Activated T-helper 2 cell treated with anti-CD3 and anti-CD28 coated beads, Interferon-gamma antibody, Interleukin-2, Interleukin-4, amounts not matched to agents 10 μg/mL and 5 μg/mL and 100 μg/mL, durations not matched to agents 14 hours and 24 hours and 36 hours (primary cell): ENCODE measurements at places on chromosomes 5 and 9. TPM values are rescaled to one million over a fixed set of nuclear protein-coding genes. Genes with fewer than 3 reads are reported as not detected.

Gene TEX48
- total RNA-seq, result 0.41 and 0.68 TPM in 2 replicates

- no peak for DNase-seq
Observed at GRCh38 chr9:87300915-87301314, 196.8 kb upstream of the DAPK1 start.

- DNase-seq, result no peak
Observed at GRCh38 chr5:143200781-143201398, 202.6 kb downstream of the NR3C1 start.

- DNase-seq, result no peak
Observed at GRCh38 chr5:112472614-112473013, 53.5 kb upstream of the EPB41L4A start.

GRCh38 chr5:154308443-154309370 is 118.2 kb downstream of the GALNT10 start:
- DNase-seq, result no peak

GRCh38 chr5:157808043-157808442 is 50.9 kb downstream of the CLINT1 start:
- no peak for DNase-seq

DNA sequence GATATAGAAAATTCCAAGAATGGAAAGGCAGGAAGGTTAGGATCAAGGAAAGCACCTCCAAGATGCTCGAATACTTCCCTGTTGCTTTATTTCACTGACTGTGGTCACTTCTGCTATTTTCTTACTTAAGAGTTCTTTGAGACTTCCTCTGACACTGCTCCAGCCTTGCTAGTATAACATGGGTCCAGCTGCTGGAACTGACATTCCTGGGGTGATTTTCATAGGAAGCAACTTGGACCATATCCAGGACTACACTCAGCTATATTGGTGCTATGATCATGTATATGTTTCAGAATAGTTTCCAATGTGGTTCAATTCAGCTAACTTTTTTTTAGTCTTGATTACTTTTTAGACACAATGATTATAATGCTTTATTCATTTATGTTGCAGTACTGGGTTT is 81.6 kb upstream of the CKMT2 start:
- DNase-seq, result no peak

Gene IL17B
- total RNA-seq, result not detected in 2 replicates

Gene EPB41L4B
- total RNA-seq, result 1.5 and 1.6 TPM in 2 replicates

GRCh38 chr9:132231019-132231701 is 69.3 kb downstream of the NTNG2 start:
- DNase-seq, result no peak

GRCh38 chr5:149027636-149028035 is 35.2 kb downstream of the SH3TC2 start:
- no peak for DNase-seq

DNA sequence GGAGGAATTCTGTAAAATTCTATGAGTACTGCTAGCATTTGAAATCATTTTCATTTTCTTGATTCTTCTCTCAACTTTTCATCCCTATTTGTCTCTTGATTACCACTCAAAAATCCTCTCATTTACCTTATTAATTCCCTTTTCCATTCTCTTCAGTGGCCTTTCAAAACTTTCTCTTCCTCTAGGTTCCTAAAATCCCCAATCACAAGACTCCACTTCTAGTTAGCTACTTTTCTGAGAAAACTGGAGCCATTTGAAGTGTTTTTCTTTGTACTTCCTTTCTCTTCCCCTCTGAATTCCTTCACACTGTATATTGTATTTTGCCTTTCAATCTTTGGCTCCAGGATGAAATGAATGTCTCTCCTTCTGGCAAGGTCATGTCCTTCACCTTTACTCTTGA is 61.3 kb upstream of the NR4A3 start:
- DNase-seq, result no peak

Gene MCC
- total RNA-seq, result 1.6 and 2.1 TPM in 2 replicates

DNA sequence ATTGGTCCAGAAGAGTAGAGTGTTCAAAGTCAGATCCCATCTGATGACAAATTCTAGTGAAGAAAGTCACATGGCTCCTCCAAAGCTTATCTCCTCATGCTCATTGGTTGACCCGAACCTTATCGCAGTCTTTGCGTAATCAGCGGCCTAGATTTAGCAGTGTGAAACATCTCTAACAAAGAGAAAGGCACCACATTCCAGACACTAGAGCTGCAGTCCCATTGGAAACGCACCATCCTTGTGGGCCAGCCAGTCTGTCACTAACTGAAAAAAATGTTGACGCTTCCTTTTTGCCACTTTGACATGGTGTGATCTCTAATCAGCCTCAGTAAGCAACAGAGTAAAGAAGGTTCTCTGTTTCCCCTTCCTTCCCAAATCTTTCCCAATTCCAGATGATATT is 458.0 kb upstream of the WWC1 start:
- no peak for DNase-seq

DNA sequence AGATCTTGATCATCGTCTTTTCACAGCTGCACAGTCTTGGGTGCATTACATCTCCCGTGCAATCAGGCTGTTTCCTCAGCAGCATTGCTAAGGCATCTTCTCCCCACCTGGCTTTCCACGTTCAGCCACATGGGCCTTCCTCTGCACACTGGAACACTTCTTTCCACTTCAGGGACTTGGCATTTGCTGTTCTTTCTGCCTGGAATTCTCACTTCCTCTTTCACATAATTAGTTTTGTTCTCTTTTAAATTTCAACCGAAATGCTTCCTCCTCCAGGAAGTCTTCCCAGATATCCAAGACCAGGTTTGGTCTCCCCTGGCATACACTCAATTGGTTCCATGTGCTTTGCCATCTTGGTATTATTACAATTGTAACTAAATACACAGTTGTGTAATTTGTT is 43.8 kb downstream of the WHRN start:
- no peak for DNase-seq

DNA sequence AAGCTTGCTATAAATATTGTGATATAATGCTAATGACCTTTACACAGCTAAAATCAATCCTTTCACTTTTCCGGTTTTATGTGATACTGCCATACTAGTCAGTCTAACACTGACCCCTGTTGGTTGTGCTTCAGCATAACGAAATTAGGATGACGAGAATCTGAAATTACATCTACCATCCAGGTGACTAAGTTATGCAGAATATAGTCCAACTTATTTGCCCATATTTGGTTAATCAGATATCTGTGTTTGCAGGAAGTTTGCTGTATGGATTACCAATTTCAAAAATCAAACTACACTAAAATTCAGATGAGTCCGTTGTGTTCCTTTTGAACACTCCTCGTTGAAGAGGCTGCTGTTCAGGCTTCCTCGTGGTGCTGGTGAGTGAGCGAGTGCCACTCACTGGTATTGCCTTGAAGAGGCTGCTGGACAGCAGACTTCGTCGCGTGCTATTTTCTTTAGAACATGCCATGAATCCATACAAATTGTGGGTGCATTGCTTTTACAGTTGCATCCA is 32.5 kb downstream of the TENT4A start:
- DNase-seq, result no peak

DNA sequence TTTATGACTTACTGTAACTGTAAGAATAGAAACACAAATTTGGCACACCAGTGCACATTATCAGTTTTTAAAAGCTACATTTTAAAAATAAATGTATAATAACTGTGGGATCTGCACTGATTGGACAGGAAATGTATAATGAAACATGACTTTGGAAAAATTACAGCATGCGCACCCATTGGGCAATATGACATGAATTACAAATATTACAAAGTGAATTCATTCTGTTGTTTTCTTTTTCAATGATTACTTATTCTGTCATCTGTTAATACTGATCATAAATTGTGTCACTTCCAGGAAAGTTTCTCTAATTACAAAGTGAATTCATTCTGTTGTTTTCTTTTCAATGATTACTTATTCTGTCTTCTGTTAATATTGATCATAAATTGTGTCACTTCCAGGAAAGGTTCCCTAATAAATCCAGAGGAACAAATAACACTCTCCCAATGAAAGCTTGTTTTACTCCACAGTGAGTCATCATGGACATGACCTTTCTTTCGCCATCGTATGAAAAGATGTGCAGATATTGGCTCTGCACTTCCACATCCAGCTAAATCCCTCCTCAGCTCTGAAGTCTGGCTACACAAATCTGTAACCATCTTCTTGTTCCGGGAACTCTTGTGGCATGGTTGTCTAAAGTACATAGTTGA is 297.0 kb upstream of the HAPLN1 start:
- no peak for DNase-seq

DNA sequence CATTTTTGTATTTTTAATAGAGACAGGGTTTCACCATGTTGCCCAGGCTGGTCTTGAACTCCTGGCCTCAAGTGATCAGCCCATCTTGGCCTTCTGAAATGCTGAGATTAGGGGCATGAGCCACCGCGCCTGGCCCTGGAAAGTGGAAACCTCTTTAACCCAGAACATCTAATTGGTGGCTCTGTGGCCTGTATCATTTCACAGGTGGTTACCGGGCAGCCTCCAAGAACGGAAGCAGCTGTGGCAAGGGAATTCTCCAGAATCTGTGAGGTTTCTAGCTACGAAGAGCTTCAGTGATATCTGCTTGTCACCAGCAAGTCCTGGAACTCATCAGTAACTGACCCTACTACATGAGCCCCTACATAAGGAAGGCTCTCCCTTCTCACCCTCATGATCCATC is 194.9 kb downstream of the DCP2 start:
- DNase-seq, result no peak

DNA sequence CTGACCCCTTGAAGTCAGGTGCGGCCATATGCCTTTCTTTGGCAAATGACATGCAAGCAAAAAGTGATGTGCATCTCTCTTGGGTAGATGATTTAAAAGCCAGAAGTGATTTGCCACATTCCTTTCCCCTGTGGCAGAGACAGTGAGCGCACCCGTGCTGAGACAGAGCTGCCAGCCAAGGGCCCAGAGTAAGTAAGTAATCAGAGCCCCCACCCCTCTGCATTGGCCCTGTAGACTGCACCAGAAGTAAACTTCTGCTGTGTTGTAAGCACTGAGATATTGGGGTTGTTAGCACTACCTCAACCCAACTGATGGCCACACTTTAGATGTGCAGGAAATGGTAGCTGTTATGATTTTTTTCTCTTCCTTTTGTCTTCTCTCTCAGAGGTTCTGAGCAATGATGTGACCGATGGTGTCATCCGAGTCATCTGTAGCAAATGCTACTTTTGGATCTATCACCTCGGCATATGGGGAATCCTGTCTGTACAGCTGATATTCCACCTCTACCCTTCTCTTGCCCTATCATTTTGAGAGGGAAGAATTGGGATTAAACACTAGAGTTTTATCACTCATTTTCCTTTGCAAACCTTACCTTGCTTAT is 58.0 kb downstream of the DOCK2 start:
- no peak for DNase-seq

DNA sequence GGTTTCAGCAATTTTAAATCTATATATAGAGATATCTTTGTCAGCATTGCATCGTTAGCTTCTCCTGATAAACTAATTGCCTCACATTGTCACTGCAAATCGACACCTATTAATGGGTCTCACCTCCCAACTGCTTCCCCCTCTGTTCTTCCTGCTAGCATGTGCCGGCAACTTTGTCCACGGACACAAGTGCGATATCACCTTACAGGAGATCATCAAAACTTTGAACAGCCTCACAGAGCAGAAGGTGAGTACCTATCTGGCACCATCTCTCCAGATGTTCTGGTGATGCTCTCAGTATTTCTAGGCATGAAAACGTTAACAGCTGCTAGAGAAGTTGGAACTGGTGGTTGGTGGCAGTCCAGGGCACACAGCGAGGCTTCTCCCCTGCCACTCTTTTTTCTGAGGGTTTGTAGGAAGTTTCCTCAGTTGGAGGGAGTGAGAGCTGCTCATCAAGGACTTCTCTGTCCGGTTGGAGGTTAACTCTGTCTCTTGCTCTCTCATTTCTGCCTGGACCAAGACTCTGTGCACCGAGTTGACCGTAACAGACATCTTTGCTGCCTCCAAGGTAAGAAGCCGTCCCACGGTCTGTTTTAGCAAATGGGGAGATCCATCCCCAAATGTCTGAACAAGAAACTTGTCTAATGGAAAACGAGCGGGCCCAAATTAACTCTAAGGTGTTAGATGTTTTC is at the start of gene IL4:
IL4 (plus strand) TSS at position 51 of the 692 bp plus-strand sequence; CDS start at position 113, 62 bp downstream.
- DNase-seq, result no peak

GRCh38 chr9:38214432-38214831 is 145.4 kb upstream of the SHB start:
- no peak for DNase-seq

GRCh38 chr5:61651195-61651594 is 319.1 kb downstream of the ZSWIM6 start:
- DNase-seq, result no peak

Gene CLIC3
- not detected in 2 replicates for total RNA-seq

DNA sequence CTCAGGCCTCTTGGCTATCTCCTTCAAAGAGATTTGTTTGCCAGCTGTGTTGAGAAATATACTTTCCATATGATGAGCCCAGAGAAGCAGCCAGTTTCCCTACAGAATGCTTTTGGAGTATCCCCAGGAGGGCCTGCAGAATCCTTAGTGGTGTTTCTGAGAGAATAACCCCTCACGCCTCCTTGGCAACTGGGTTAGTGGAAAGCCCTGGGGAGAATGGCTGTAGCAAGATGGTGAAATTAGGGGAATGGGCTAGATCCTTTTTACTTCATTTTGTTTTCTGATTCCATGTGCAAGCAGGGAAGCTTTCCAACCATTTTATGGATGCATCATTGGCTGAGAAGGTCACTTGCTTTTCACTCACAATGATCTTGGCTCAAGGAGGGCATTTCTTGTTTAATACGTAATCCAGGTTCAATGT is 364.6 kb downstream of the DMRT2 start:
- DNase-seq, result no peak

- no peak for DNase-seq
Observed at GRCh38 chr5:109619021-109619460, 70.7 kb upstream of the MAN2A1 start.

DNA sequence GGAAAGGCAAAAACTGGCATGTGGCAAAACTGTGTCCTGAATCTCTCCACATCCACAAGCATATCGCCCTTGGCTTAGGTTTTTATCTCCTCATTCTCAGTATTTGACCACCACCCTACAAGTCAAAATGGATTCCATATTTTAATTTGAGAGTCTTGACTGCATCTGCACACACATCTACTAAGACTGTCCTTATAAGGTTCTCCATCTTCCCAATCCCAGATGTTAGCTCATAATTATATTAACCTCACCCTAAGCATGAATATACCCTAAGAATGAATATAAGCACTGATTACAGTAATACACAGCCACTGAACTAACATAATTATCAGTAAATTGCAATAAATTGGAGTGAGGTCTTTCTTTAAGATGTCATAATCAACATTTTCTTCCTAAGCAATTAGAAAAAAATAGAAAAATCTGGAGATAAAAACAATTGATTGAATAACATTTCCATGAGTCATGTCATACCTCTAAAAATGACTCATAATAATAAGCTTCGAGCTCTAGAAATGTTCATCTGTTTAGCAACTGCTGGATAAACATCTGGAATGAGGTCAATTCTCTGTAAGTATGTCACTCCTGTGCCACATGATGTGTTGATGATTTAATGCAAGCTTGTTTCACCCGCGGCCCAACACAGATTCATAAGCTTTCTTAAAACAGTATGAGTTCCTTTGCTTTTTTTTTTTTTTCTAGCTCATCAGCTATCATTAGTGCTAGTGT is 39.9 kb upstream of the PAM start:
- DNase-seq, result no peak

DNA sequence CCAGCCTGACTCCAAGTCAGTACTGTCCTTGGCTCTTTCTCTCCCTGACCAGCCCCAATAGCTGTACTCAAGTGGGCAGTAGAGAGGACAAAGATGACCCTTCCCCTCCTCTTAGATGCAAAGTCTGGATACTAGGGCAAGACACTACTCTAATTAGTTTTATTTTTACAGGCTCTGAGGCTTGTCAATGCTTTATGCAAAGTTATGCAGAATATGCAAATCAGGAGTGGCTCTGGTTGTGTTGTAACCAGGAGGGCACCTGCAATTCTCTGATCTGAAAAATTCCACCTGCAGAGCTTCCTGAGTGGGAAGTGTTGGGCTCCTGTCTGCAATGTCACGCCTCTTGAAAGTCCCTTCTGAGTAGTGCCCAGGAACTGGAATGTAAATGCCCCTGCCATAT is 201.5 kb downstream of the RGS3 start:
- no peak for DNase-seq
